Urinary bladder (tissue), 4 donors: ENCODE measurements at places on chromosomes 2 and 18.

- no peak for DNase-seq
Measured at GRCh38 chr2:151439127-151439526, 29.4 kb downstream of the RIF1 start.

- DNase-seq: no peak
Measured at GRCh38 chr2:240557808-240558207, at the start of gene ANKMY1. Gene ANKMY1 (minus strand): TSS chr2:240557988. CDS start chr2:240557335, 653 bp downstream.

DNA sequence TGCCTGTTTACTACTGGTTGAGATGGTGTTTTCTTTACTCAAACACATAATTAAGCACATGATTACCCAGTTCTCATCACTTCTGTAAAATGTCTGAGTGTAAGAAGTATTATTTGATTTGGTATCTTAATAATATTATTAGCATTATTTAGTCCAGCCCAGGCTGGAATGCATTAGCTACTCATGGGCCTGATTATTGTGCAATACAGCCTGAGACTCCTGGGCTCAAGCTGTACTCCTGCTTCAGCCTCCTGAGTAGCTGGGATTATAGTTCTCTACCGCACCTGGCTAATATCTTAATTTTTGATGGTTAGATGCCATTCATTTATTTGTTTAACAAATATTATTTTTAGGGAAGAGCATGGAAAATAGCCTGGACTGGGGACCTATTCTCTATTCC is 197.6 kb upstream of the MC4R start:
- no peak for DNase-seq

GRCh38 chr2:129781749-129782632 is 197.5 kb upstream of the RAB6C start:
- no peak for DNase-seq

- DNase-seq: no peak
Measured at GRCh38 chr2:56299171-56299691, 115.4 kb downstream of the CCDC85A start.

GRCh38 chr2:145909175-145909755 is 1389.3 kb upstream of the ZEB2 start:
- DNase-seq: no peak

DNA sequence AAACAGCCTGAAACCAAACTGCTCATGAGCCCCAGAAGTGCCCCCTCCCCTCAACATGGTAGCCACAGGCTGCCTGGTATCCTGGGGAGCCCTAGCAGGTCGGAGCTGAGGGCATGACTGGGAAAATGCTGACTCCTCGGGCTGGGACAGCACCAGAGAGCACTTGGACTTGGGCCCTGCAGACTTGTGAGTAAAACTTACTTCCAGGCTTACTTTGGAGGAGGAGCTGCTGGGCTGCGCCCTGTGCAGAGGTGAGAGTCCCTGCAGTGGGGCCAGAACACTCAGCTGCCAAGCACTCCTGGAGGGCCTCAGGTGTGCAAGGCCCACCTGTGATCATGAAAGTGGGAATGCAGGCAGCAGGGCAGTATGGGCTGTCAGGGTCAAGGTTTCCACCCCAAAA is 119.4 kb downstream of the SEPTIN10 start:
- no peak for DNase-seq

GRCh38 chr2:233029321-233029720 is 3.2 kb upstream of the NEU2 start:
- DNase-seq: no peak

DNA sequence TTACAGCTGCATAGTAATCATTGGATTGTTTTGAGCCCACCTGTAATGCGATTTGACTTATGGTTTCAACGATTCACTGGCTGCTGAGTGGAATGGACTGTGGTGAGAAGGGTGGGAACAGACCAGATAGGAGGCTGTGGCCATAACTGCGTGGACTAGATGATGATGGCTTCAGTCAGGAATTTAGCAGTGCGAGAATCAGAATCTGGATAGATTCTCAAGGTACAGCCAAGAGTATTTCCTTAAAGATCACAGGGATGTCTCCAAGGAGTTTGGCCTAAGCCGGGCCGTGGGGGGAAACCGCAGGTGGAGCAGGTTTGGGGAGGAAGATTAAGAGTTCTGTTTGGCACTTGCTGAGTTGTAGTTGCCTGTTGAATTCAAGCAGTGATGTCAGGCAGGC is 44.0 kb upstream of the CHMP1B start:
- no peak for DNase-seq

DNA sequence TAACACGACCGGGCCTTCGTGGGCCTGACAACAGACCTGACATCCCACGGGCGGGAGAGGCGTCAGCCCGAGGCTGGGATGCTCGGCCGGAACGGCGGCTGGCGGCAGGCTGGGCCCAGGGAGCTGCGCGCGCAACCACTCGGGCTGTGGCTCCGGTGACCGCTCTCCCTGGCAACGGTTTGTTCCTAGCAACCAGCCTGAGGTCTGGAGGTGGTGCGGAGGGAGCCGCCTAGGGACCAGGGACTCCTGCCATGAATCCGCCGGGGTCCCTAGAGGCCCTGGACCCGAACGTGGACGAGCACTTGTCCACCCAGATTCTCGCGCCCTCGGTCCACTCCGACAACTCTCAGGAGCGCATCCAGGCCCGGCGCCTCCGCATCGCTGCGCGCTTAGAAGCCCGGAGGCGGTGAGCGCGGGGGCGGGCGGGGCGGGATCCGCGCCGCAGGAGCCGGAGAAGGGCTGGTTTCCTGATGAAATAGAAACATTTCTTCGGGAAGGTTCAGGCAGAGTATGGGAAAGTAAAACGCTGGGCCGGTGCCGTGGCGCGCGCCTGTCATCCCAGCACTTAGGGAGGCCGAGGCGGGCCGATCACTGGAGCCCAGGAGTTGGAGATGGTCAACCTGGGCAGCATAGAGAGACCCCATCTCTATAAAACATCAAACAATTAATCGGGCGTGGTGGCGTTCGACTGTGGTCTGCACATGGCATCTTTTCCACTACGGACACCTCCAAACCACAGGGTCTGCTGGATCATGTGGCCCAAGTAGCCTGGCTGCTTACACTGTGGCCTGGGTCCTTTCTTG is at the start of gene DRC1:
Gene DRC1 (plus strand): TSS at position 182 of the 803 bp plus-strand sequence. CDS start 70 bp downstream, at position 252.
- DNase-seq: peak; percentile 20

GRCh38 chr2:144770616-144771230 is 250.8 kb upstream of the ZEB2 start:
- no peak for DNase-seq

DNA sequence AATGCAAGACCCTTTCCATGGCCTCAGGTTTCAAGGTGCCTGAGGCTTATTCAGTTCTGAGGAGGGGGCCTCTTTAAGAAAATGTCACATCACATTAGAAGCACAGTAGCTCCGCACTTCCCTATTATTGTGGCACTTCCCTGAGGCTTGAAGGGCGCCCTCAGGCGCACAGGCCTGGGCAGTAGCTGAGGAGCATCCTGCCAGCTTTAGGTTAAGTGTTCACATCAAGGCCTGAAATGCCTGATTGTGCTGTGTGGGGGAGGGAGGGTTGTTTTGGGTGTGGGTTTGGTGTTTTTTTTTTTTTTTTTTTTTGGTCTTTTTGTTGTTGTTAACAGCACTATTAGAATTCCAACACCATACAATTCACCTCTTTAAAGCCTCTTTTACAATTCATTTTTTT is 107.9 kb downstream of the CABLES1 start:
- DNase-seq: no peak

DNA sequence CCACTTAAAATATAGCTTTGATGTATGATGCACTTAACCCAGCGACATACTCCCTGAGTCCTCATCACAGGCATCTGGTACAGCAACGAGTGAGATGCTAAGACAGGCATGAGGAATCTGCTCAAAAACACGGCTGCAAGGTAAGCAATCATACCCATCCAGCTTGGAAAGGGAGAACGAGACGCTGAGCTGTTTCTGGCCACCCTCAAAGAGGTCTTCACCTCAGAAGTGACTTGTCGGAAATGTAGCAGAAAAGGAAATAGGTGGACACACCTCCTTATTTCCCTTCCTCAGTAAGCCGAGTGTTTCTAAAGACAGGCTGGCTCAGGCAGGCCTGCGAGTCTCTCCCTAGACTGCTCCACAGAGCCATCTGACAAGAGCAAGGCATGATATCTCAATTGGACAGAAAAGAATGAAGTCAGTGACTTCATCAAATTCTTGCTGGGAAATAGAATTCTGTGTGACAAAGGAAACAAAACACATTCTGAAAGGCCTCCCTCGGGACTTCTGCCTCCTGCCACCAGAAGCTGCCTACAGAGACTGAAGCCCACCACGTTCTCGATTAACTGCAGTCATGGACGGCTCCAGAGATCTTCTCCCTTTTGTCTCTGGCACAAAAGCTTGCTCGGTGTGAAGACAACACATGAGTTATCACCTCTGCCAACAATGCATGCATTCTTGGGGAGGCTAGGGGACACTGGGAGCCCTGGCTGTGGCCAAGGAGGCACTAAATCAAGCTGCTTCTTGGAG is 84.3 kb downstream of the UXS1 start:
- no peak for DNase-seq

DNA sequence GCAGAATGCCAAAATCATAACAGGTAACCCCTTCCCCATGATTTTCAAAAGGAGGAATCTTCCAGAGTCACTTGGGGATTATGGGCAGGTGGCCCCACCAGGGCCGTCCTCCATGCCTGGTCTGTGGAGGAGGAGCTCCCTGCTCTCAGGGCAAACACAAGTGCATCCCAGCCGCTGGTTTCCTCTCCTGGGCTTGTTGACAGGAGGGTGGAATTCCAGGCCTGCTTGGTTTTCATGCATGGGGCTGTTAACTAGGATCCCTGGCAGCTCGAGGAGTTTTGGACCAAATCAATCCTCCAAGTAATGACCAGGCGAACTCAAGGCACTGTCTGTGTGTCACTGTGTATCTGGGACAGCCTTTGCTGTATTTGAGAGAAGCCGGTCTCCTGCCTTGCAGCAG is 45.3 kb downstream of the FOSL2 start:
- no peak for DNase-seq

DNA sequence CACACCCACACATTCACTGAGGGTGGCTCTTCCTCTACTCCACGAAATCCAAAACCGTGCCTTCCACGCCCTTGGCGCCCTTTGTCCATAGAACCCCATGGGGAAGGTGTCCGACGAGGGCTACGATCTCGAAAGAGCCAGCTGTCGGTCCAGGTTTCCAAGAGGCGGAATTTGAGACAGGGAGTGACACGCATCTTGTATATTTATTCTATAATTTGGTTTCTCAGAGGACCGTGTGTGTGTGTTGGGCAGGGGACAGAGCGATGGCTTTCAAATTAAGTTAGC is 726 bp downstream of the C2orf69 start:
- no peak for DNase-seq

GRCh38 chr18:44568342-44568741 is 112.3 kb upstream of the SETBP1 start:
- DNase-seq: no peak

GRCh38 chr18:40326985-40327384 is 1628.0 kb upstream of the PIK3C3 start:
- no peak for DNase-seq

GRCh38 chr18:52523566-52523965 is 183.6 kb downstream of the DCC start:
- DNase-seq: no peak

- no peak for DNase-seq
Measured at GRCh38 chr2:109482361-109482861, 131.4 kb downstream of the SEPTIN10 start.

DNA sequence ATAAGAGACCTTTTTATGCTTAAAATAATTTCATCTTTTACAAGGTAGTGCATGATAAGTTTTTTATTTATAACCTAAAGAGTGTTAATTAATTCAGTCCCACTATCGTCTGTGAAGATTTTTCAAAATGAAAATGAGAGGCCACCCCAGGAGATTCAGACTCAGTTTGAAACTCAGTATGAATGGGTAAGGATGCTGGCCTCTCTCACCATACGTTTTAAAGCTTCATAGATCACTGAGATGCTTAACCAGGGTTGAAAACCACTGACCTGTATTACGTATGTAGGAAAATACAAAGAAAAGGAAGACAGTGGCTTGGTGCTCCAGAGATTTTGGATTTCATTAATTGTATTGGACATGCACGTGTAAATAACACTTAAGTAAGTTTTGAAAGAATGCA is 278.7 kb downstream of the FSIP2 start:
- DNase-seq: no peak

DNA sequence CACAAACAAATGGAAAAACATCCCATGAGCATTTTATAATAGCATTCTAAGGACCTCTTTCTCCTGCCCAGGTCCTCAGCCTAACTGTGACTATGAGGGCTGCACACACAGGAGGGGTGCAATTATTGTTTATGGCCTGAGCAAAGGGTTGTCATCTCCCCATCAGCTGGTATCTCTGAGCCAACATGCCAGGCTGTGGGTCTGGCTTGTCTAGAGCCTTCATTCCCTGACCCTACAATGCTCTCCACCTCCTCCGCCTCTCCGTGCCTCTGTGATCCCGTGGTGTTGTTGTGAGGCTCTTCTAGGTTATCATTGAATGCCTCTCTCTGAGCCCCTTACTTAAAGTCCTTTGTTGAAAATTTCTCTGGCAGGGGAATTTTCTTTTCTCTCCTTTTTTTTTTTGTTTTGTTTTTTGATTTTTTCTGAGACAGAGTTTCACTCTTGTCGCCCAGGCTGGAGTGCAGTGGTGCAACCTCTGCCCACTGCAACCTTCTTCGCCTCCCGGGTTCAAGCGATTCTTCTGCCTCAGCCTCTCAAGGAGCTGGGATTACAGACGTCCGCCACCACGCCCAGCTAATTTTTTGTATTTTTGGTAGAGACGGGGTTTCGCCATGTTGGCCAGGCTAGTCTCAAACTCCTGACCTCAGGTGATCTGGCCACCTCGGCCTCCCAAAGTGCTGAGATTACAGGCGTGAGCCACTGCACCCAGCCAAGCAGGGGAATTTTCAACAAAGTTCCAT is 126.4 kb downstream of the SMAD7 start:
- no peak for DNase-seq
